ENCODE measurements at places on chromosomes 4 and X.

GRCh38 chrX:18620349-18620748, 51.6 kb downstream of the RS1 start:
- DNase-seq = no peak

GRCh38 chrX:3345281-3346191, 916 bp downstream of the MXRA5 start:
- DNase-seq = no peak

DNA sequence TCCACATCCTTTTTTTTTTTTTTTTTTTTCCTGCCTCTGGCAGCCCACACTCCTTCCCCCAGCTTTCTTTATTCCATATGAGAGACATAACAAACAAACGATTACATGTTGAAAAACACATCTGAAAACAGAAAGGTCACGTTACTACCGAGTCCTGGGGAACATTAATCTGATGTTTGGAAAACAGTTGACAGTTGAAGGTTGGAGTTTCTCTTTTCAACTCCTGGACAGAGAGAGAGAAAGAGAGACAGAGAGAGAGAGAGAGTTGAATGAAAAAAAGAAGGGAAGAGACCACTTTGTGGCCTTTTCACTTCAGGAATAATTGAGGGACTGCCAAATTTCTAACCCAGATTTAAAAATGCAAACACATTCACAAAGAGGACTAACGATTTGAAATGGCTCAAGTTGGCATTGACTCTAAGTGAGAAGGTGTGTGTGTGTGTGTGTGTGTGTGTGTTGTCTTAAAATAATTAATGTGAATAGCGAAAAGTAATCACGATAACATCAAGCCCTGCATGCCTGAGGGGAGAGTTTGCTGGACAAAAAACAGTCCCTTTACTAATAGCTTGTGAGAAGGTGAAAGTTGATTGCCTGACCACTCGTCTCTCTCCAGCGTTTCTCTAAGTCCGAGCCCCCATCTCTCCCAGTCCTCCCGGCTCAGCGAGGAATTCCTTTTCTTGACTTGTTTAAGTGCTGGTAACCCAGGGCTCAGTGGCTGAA, 67.3 kb downstream of the FBXO8 start:
- DNase-seq = no peak

DNA sequence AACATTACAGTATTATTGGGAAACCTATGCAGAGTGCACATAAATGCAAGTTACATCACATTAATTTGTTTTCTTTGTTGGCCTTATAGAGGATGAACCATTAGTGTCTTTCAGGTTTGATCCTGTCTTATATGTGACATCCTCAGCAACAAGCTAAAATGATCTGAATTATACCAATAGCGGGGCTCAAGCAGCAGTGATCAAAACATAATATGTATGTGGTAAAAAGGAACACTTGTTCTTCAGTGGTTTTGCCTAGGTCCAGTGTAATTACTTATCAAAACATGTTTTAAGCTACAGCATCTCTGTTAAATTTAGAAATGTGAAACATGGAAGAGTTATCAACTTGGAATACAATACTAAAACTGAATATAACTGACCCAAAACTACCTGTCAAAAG, 9.1 kb downstream of the TAF9B start:
- no peak for DNase-seq

GRCh38 chrX:105018865-105019264, 201.6 kb downstream of the TEX13A start:
- no peak for DNase-seq

GRCh38 chr4:181006499-181007260, 1236.5 kb upstream of the TENM3 start:
- DNase-seq = no peak

GRCh38 chr4:47531241-47531953, 46.3 kb downstream of the ATP10D start:
- no peak for DNase-seq

GRCh38 chr4:108130955-108131354, 37.8 kb downstream of the LEF1 start:
- DNase-seq = no peak

- DNase-seq = no peak
Measured at GRCh38 chr4:25161593-25161950, 1.3 kb upstream of the SEPSECS start.

DNA sequence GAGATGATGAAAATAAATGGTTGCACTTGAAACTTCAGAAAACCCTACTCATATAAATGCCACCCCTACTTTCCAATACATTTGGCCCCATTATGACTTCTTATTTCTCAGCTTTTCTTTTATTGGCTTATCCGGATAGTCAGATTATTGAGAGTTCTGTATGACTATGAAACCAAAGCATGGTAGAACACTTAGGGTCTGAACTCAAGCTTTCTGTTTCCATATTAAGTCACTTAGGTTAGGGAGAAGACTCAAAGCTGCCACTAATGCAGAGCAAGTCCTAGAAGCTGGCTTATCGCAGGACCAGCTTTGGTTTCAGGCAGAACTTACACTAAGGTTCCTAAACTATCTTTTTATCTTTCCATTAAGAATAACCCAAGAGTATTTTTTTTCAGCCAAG, 229.9 kb upstream of the CPEB2 start:
- DNase-seq = no peak

DNA sequence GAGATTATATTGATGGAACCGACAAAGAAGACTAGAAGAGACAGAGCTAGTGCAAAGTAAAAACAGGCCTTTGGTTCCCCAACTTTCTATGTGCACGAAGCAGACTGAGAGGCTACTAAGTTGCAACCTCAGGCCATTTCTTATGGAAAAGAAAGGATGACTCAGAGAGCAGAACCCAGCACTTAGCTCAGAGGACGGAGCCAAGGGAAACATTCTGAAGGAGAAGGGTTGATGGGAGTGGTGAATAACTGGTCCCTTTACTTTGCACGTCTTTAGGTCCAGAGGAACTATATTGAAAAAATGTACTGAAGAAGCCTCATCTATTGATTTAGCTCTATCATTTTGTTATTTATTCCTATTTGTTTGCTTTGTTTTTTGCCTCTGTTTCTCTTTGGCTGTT, 182.1 kb downstream of the CPE start:
- DNase-seq = no peak

GRCh38 chr4:78749972-78750727, 26.0 kb upstream of the BMP2K start:
- DNase-seq = peak; percentile 48

GRCh38 chr4:6071959-6072720, 53.9 kb upstream of the C4orf50 start:
- no peak for DNase-seq

GRCh38 chr4:40427128-40427527, 92.0 kb downstream of the CHRNA9 start:
- DNase-seq = no peak

GRCh38 chrX:102883491-102883890, 53.6 kb upstream of the RAB40AL start:
- no peak for DNase-seq

DNA sequence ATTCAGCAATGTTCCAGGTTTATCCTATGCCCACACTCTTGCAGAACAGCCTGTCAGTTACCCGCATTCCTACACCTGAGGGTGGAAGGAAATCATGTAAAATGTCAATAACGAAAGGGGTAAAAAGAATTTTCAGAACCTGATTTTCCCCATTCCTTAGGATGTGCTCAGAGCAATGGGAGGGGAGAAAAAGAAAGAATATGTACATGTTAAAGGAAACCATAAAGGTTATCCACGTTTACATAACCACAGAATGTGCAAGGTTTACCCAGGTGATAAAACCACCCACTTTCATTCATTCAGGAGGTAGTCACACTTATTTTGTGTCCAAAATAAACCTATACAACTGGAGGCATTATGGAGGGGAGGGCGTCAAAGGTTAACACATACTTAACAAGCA, 335.5 kb downstream of the ZNF674 start:
- DNase-seq = no peak

- DNase-seq = no peak
Measured at GRCh38 chr4:121154103-121154515, 10.0 kb downstream of the TNIP3 start.

GRCh38 chrX:135099493-135099783, 20.9 kb downstream of the ETDB start:
- DNase-seq = no peak

DNA sequence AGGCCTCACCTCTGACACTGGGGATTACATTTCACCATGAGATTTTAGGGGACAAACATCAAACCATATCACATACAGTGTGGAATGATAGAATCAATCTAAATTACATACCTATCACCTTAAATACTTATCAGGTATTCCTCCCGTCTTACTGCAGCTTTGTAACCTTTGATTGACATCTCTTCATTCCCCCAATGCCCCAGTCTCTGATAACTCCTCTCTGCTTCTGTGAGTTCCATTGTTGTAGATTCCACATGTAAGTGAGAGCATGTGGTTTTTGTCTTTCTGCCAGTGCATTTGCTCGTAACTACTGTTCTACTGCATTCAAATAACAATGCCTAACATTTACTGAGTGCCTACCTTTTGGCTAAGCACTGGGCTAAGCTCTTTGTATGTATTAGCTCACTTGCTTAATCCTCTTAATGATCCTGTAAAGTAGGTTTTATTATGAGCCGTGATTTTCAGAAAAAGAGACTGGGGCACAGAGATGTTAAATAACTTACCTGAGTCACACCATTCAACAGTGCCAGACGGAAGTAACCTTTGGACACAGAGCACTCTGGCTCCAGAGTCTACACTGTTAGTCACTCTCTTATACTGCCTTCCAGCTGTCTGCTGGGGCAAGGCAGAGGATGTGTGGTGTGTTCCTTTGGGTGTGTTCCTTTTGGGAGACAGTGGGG, 63.7 kb upstream of the ESX1 start:
- DNase-seq = no peak

DNA sequence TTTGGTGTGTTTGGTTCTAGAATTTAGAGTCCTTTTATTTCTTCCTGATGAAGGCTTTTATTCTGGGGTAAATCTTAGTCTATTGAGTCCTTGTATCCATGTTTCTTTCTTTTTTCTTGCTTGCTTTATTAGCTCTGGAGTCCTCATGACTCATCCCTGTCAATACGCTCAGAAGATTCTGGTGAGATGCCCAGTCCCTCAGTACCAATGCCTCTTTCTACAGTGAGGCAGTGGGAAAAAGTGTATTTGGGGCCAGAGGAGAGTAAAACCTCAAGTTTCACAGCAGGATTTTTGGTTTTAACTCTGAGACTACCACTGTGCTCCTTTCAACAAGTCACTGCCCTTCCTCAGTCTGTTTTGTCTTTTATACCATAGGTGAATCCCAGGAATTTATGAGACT, 368.0 kb downstream of the GBA3 start:
- DNase-seq = no peak

DNA sequence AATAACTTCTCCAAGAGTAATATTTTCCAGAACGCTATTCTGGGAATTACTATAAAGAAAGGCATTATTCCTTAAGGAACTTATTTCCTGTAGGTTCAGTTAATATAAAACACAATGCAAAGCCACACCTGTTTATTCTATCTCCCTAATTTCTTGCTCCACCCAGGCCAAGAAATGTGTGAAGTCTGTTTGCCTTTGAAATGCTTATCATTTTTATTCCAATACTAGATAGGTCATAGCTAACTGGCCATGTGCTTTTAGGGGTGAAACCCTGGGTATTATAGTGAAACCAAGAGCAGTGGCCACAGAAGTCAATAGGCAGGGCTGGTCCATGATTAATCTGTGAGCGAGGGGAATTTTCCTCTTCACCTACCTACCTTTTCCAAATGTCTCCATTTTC, 14.8 kb downstream of the CXCL3 start:
- DNase-seq = no peak

- no peak for DNase-seq
Measured at GRCh38 chr4:97911236-97911906, 231.9 kb downstream of the STPG2 start.

DNA sequence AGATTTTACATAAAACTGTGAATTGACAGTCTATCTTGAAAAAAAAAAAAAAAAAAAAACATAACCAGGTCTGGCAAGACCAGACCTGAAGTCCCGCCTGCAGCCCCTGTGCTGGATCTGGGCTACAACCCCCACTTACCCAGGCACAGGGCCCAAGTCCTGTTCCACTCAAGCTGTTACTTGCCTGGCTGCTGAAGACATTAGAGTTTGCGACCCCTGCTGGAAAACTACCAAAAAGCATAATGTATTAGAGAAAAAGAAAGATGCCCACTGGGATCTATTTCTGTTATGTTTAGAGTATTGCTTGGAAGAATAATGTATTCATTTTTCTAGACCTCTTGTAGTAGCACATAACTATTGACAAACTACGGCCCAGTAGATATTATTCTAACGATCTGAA, 4.7 kb downstream of the HS3ST1 start:
- DNase-seq = peak; percentile 33

- DNase-seq = no peak
Measured at GRCh38 chrX:24175276-24175675, 25.7 kb downstream of the ZFX start.

Measured in memory B cell (primary cell).